ENCODE measurements at places on chromosomes 16 and 17.
A peak's percentile ranks its signal among the peaks of the same experiment; 100 is the strongest.

DNA sequence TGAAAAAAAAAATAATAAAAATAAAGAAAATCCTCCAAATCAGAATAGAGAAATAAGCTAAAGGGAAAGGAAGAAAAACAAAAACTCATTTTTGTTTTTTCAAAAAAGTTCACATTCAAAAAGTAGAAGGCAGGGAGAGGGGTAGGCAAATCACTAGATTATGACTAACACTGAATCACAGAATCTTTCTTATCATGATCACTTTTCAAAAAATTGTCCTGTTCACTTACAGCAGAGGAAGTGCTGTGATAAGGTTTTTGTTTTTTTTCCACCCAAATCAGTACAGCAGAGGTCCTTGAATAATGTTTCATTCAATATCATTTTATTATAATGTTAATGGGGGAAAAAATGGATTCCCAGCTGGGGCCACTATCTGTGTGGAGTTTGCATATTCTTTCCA, 106.4 kb downstream of the CA4 start:
- DNase-seq: no peak

DNA sequence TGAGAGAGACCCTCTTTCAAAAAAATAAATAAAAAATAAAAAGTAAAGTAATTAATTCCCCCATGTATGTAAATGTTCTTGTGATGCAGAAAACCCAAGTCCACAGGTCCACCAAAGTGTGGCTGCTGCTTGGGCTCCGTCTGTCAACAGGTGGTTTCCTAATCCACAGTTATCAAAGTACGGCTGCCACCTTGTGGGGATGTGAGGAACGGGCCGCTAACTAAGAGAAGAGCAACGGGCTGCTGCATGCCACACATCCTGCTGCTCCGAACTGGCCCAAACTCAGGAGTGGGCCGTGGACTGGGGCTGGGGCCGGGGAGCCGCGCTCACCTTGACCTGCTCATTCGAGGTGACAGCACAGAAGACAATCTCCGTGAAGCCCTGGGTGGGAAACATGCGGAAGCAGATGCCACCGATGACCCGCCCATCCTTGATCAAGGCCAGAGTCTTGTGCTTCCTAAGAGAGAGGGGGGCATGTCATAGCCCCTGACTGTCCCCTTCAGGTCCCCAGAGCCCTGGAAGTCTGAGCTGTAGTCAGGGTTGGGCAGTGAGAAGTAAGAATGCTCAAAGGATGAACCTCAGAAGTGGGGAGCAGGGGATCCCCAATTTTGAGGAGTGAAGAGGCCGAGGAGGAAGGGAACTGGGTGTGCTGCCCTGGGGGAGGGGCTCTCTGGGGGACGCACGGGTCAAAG, 4.3 kb downstream of the KAT2A start:
- peak; percentile 77 for DNase-seq

DNA sequence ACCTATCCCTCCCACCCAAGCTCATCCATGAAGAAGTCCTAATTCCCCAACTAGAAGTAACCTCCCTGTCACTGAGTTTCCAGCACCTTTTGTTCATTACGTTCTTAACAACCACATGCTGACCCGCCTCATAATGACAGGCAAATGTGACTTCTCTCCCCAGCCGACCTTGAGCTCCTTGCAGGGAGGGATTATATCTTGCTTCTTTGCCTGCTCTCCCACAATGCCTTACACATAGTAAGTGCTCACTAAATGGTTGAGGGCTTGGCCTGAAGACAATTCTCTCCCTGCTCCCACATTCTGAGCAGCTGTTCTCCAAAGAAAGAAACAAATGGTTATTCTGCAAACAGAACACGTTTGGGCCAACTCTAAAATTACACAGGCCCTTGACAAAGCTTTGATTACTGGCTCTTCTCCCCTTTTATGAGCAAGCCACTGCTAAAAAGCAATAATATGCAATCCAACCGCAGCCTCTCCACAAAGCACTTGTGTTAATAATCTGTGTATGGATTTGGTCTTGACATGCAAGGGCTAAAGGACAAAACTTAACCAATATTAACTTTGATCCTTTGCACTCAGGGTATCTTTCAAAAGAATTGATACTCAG, 23.2 kb downstream of the SLC39A11 start:
- no peak for DNase-seq

- no peak for DNase-seq
Observed at GRCh38 chr16:75865736-75866135, 139.4 kb upstream of the CPHXL start.

DNA sequence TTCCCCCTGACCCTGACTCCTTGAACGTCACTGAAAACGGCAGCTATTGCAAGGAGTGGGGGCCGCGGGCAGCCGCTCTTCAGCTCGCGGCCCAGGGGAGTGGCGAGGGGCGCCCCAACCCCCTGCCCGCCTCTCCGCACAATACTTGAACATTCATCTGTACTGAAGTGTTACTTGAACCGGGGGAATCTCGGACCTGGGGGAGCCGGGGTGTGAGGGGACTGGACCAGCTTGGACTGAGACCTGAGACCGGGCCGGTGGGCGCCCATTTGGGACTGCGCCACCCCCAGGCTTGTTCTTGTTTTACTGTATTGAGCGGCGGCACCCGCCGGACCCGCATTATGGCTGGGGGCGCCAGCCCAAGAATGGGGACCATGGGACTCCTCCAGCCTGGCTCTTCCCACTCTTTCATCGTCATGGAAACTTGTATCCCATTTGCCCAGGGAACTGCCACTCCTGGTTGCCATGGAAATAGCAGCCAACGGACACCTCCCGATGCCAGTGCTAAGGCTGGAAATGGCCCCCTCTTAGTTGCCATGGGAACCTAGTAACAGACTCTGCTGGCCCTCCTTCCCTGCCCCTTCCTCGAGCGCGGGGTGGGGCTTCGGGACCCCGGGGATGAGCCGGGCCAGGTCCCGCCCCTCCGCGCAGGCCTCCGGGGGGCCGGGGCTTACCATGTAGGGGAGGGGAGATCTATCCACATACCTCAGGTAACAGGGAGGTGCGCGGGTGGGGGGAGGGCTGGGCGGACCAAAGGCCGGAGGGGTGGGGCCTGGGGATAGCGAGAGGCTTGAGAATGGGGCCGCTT, 805 bp upstream of the ORAI3 start:
- DNase-seq: peak; percentile 96

GRCh38 chr16:30060346-30060745, 5.2 kb upstream of the ALDOA start:
- no peak for DNase-seq

DNA sequence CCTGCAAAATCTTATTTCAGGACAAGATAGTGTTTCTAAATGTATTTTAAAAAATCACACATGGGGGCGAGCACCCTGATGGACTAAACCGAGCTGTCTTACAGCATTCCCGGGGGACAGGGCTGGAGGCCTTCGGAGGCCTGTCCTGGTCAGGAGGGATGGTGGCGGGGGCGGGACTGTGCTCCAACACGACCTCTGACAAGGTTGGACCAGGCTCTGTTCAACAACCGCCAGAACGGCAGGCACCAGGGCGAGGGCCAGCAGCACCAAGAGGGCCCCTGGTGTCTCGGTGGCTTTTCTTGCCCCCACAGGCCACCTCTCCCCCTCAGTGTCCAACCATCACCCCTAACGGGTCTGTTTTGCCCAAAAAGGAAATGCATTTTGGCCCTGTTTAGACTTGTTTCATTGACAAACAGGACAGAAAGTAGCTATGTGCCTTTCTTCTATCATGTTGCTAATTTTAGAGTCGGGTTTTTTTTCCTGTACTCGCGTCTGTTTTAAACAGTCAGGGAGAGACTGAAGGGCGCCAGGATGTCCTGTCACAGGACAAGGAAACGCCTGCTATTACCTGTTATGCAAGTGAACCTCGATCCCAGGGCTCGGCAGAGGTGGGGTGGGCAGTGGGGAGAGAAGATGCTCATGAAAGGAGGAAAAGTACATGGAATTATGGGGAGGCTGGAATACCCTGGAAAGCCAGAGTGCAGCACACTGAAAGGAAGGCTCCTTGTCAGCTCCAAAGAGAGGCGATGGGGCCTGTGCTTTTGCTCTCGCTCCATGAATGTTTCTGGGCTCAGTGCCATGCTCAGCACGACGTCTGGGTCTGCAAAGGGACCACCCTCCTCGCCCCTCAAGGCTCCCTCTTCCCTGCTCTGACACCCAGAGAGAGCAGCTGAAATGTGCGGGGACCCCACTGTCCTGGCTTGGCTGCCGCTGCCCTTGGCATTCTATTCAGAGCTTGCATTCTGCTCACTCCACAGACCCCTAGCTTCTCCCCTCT, 11.9 kb downstream of the TMEM204 start:
- DNase-seq: no peak

DNA sequence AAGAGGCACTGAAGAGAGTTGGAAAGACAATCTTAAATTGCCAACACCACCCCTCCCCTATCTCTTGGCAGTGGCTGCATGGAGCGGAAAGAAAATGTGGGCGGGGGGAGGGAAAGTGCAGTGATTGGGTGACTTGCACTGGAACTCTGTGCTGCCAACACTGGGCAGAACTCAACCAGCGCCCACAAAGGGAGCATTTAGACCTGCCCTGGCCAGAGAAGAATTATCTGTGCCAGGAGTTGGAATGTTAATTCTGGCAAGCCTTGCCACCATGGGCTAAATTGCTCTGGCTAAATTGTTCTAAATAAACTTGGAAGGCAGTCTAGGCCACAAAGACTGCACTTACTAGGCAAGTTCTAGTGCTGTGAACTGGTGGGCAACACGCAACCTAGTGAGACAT, 6.5 kb upstream of the CCL13 start:
- no peak for DNase-seq

DNA sequence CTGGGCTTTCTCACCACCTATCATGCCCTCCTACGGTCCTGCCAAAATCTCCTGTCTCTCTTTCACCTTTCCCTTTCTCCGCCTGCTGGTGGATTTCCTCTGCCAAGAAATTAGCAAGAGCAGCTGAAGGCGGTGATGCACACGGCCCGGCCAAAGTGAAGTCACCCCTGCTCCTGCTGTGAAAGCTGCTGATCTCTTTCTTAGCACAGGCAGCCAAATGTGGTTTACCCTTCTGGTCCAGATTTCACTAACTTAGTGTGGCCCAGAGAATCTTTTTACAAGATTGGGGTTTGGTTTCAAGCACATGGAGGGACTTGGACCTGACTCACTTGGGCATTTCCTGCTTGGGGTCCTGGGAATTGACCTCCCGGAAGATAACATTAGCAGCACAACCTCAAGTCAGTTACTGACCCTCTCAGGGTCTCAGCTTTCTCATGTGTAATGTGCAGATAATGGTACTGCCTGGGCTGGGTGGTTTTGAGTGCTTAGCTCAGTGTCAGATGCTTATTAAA, 155.7 kb downstream of the SOCS1 start:
- DNase-seq: peak; percentile 7

- no peak for DNase-seq
Observed at GRCh38 chr16:19138601-19139000, 24.8 kb downstream of the ITPRIPL2 start.

- DNase-seq: no peak
Observed at GRCh38 chr16:51569203-51569931, 418.3 kb upstream of the SALL1 start.

GRCh38 chr17:81513372-81513752, 763 bp upstream of the ACTG1 start:
- peak; percentile 77 for DNase-seq

- DNase-seq: no peak
Observed at GRCh38 chr17:48558057-48558830, 13.3 kb upstream of the HOXB2 start.
